NCI-H2171 treated with DMSO at 0.1 percent for 48 hours (cell line): ENCODE measurements at places on chromosomes 3 and 15.

DNA sequence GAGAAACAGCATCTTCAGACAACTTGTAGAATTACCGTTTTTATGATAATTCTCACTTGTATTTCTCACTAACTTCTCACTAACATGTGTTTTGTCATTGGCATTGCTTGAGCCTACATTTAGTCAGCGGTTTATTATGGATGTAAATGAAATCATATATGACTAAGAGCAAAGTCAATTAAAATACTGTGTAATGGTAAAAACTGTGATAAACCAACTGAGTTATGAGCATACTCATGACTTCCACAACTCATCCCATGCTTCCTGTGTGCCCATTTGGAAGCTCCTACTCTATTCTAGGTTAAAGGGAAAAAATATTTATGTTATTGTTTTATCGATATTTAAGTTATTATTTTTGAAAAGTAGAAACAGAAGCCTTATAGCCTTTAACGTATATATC lies 12.8 kb downstream of the PXK start:
- no peak for DNase-seq

GRCh38 chr15:75663931-75664421 lies 16.3 kb downstream of the SNX33 start:
- no peak for DNase-seq

- no peak for DNase-seq
These were observed 1.0 kb downstream of the ONECUT1 start for GRCh38 chr15:52789008-52789600.

GRCh38 chr15:33304924-33305323 lies 5.8 kb upstream of the RYR3 start:
- no peak for DNase-seq

GRCh38 chr3:134378818-134379217 lies 4.6 kb upstream of the AMOTL2 start:
- no peak for DNase-seq

GRCh38 chr3:53695324-53695690 lies 150.9 kb downstream of the CHDH start:
- no peak for DNase-seq

GRCh38 chr3:163707659-163708058 lies 1370.6 kb downstream of the SI start:
- DNase-seq = no peak

GRCh38 chr3:117011687-117012250 lies 302.2 kb downstream of the TUSC7 start:
- DNase-seq = no peak

DNA sequence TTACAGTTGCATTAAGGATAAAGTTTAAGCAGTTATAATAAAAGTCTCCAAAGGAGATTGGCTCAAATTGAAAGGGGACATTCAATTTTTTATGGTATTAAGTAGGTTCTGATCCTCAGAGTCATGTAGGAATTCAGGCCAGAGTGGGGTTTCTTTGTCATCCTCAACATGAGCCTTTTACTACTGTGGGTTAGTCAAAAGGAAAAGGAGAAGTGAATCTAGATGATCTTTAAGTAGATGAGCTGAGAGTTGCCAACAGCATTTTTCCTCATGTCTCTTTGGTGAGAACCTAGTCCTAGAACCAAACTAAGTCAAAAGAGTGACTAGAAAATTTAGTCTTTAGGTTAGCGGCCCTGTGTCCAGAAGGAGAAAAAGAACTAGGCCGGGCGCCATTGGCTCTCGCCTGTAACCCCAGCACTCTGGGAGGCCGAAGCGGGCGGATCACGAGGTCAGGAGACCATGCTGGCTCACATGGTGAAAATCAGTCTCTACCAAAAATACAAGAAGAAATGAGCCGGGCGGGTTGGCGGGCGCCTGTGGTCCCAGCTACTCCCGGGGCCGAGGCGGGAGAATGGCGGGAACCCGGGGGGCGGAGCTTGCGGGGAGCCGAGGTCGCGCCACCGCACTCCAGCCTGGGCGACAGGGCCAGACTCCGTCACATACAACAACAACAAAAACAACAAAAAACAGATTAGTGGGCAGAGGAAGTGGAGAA lies 4.2 kb upstream of the CHL1 start:
- no peak for DNase-seq

- no peak for DNase-seq
These were observed 11.5 kb upstream of the CLRN1 start for GRCh38 chr3:150984066-150984465.

- DNase-seq = no peak
These were observed 256.4 kb downstream of the NR2F2 start for GRCh38 chr15:96586901-96587300.

- DNase-seq = peak; percentile 39
These were observed 1082.2 kb downstream of the NAALADL2 start for GRCh38 chr3:175941352-175941751.

DNA sequence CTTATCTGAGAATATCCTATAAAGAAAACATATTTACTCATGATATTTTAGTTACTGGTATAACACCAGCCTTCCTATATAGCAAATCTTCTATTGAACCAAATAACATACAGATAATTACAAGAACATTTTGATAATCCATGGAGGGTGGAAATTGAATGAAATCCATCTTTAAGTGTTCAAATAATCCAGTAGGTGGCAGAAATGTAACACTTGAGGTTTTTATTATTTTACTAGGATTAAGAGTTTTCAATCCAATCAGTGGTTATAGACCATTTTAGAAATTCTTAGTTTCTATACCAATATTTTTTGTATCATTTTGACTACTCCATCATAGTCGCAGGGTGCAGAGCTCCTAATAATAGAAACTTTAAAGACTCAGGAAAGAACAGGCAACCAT lies 101.9 kb upstream of the KCNH8 start:
- peak; percentile 0 for DNase-seq

DNA sequence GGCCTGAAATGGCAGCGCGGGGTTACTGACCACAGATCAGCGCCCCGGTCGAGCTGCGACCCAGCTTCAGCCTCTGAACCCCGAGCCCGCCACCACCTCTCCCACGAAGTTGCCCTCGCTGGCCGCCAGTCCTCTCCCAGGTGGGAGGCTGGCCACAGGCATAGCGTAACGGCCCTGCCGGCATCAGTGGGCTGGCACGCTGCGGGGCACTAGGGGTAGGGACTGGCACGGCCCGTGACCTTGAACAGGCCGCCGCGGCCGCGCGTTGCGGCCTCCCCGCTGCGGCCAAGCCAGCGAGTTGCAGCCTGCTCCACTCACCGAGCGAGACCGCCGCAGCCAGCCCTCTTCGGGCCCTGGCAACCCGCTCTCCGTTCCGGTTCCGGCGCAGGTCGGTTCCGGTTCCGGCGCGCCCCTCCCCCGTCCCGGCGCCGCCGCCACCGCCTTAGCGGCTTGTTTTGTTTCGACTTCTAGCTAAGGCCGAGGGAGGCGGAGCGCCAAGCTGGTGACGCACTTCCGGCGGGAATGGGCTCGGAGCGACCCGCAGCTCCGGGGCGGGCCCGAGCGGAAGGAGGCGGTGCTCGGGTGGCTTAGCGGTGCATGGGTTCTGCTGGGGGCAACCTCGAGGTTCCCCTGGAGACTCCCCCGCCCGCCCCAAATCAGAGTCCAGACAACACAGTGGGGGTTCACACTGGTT lies at the start of gene USP19:
Gene USP19 (minus strand): TSS at position 386 of the 694 bp plus-strand sequence. CDS start 1,678 bp downstream, outside the sequence.
- DNase-seq = peak; percentile 73

DNA sequence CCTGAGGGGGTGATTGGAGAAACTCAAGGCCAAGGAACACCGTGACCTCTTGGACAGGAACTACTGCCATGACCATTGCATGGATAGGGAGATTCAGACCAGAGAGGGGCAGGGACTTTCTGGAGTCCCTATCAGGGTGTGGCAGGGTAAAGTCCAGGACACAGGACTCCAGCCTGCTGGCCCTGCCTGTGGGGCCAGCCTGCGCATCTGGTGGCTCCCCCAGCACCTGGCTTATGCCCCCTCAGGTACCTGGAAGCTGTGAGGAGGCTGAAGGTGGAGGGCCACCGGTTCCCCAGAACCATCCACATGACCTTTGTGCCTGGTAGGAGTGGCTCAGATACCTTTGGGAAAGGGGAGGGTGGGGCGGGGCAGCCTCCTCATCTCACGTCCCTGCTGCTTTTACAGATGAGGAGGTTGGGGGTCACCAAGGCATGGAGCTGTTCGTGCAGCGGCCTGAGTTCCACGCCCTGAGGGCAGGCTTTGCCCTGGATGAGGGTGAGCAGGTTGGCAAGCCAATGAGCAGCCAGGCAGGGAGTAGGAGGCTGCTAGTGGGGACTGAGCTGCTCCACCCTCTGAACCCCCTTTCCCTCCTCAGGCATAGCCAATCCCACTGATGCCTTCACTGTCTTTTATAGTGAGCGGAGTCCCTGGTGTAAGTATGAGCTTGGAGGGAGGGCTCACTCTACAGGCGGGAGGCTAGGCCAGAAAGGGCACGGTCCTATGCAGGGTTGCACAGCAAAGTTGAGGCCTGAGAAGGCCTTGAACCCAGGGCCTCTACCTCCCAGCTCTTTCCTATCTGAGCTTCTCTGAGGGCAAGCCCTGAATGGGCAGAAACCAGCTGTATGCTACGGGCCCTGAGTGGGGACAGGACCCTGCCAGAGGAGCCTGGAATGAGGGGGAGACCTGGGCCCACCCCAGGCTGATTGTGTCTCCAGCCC lies 2.9 kb downstream of the ACY1 start:
- no peak for DNase-seq

- DNase-seq = no peak
These were observed 26.0 kb upstream of the TRIM71 start for GRCh38 chr3:32791833-32792232.

DNA sequence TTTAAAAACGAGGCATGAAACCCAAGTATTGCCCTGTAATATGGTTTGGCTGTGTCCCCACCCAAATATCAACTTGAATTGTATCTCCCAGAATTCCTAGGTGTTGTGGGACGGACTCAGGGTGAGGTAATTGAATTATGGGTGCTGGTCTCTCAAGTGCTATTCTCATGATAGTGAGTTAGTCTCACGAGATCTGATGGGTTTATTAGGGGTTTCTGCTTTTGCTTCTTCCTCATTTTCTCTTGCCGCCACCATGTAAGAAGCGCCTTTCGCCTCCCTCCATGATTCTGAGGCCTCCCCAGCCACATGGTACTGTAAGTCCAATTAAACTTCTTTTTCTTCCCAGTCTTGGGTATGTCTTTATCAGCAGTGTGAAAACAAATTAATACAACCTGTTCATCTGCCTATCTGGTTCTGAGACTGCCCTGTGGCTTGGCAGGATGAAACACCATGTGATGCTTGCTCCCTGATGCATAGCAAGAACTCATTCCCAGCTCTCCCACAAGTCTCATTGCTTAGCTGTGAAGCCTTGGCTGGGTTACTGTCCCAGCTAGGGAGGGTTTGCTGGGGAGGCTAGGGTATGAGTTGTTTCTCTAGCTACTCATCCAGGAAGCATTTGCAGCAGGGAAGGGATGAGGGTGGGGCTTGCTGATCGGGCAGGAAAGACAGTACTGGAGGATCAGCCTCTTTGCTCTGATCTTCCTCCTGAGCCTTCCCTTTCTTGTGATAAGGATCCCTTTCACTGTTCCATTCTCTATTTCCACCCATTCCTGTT lies 3.7 kb upstream of the SQOR start:
- DNase-seq = no peak

GRCh38 chr15:79406210-79406609 lies 25.9 kb upstream of the MINAR1 start:
- DNase-seq = no peak

DNA sequence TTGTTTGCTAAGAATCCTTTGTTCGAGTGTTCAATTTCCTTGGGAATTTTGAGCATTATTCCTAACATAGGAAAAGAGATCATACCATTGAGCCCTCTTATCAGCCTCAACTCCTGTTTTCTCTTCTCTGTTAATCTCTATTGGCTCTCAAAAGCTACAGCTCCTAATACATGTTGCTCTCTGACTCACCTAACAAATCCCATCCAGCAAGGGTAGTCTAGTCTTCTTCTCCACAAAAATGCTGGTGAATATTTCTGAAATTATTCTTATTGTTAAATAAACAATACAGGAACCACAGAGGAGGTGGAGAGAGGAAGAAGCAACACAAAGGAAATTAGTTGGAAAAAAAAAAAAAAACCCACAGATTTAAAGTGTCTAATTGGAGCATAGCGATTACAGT lies 325.8 kb upstream of the NAALADL2 start:
- no peak for DNase-seq
